ENCODE measurements at places on chromosomes 1 and 21.
A peak's percentile ranks its signal among the peaks of the same experiment; 100 is the strongest.

DNA sequence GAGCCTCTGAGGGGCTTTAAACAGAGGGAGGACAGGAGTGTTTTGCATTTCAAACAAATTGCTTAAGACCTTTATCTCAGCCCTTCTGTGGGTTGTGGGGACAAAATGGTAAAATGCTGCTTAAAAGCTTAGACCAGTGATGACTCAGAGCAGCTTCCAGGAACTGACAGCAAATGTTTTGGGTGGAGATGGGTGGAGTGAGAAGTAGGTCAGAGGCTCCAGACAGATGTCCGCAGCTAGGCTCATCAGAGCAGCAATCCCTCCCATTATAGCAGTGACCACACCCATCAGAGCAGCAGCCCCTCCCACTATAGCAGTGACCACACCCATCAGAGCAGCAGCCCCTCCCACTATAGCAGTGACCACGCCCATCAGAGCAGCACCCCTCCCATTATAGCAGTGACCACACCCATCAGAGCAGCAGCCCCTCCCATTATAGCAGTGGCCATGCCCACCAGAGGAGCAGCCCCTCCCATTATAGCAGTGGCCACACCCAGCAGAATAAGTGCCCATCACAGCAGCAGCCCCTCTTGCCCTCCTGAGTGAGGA is 532.2 kb downstream of the MATN1 start:
- DNase-seq: no peak

DNA sequence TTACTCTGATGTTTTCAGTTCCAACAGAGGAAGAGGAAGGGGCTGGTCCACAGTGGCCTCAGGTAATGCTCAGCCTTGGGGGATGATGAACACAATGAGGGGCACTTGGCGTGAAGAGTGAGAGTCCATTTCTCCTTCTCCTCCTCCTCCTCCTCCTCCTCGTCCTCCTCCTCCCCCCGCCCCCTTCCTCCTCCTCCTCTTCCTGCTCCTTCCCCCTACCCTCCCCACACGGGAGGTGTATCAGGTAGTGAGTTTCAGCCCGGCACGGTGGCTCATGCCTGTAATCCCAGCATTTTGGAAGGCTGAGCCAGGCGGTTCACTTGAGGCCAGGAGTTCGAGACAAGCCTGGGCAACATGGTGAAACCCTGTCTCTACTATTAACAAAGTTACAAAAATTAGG is 17.3 kb upstream of the GPR157 start:
- no peak for DNase-seq

- DNase-seq: no peak
Measured at GRCh38 chr21:15667819-15668218, 62.0 kb upstream of the USP25 start.

GRCh38 chr1:113670650-113671049 is 88.6 kb downstream of the PHTF1 start:
- no peak for DNase-seq

DNA sequence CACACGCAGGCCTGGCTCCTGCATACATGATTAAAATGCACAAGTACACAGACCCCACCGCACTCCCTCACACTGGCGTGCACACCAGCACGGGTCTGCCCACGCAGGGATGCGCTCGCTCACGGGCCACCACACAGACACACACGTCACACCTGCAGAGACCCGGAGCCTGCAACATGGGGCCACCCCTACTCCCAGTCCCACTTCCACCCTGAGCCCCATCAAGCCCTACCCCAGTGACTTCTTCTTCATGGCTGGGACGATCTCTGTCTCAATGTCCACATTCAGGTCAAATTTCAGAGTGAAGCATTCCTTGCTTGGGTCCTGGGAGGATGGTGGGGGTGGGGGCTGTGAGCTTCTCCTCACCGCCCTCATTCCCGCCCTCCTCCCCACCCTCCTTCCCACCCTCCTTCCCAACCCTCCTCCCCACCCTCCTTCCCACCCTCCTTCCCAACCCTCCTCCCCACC is 8.9 kb upstream of the TNFRSF25 start:
- no peak for DNase-seq

DNA sequence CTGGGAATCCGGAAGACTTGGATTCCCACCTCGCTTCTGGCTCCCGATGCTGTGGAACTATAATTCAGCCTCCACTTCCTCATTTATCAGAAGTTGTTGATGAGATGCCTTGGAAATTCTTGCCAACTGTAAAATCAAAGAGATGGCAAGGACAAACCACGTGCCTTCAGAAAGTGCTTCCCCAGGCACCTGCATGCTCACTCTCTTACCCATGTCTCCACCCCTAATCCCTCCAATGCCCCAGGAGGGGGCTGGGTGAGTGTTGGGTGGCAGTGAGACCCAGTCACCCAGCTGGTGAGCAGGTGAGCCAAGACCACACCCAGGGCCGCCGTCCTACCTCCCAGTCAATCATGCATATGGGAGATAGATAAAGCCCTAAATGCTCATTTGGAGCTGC is 160.8 kb downstream of the PSMG1 start:
- DNase-seq: no peak

- no peak for DNase-seq
Measured at GRCh38 chr1:232893481-232894313, 56.7 kb upstream of the NTPCR start.

DNA sequence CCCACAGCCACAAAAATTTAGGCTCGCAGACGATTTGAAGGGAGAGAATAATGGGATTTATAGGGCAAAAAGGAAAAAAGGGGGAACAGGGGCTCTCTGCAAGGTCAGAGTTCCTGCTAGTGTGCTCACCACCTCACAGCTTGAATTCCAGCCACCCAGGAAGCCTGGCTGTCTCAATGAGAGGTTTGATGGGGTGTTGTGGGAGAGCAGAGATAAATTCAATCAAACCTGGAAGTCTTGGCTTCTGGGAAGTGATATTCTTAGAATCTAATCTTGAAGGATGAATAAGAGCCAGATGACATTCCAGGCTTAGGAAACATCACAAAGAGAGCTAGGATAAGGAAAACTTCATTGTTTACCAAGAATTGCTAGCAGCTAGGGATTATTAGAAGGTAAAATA is 47.4 kb upstream of the C21orf91 start:
- no peak for DNase-seq

DNA sequence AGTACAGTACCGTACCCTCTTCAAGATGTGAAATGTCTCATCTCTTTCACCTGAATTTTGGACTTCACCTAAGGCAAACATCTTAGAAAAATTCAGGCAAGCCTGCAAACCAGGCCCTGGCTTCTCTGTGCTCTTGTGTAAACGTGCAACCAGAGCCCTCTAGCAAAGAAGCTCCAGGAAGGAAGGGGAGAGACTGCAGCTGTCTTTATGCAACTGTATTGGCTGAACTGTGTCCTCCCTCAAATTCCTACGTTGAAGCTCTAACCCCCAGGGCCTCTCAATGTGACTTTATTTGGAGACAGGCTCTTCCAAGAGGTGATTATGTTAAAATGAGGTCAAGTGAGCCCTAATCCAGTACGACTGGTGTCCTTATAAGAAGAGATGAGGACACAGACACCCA is 60.3 kb downstream of the SLC45A1 start:
- no peak for DNase-seq

- DNase-seq: no peak
Measured at GRCh38 chr1:202942426-202942825, 15.4 kb upstream of the KLHL12 start.

- DNase-seq: no peak
Measured at GRCh38 chr1:117127795-117128194, 6.2 kb upstream of the TRIM45 start.

- DNase-seq: no peak
Measured at GRCh38 chr1:224266915-224267856, 62.8 kb downstream of the NVL start.

DNA sequence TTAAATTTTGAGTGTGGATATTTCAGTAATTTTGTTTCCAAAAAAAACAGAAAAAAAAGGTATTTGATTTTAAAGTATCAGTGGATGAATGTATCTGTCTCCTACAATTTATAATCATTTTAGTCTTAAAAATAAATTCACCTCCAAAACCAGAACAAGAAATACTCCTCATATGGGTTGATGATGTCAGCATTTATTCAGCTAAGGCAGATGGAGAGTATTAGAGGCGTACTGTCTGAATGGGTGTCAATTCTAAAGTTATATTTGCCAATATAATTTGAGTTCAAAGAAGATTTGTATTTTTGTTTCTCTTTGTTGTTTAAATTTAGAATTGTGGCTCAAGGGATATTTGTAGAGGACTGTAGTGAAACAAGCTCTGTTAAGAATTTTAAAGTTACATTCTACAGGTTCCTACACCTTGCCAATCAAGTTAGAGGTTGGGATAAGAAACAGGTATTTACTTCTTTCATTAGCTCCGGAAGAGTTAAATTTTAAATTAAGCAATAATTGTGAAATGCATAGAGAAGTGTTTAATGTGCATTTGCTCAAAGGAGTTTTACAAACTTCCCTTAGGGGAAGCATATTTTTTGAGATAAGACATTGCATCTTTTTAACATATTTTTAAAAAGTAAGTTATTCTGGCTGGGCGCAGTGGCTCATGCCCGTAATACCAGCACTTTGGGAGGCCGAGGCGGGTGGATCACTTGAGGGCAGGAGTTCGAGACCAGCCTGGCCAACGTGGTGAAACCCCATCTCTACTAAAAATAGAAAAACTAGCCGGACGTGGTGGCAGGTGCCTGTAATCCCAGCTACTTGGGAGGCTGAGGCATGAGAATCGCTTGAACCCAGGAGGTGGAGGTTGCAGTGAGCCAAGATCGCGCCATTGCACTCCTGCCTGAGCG is 1.2 kb downstream of the PLA2G4A start:
- no peak for DNase-seq

- no peak for DNase-seq
Measured at GRCh38 chr21:16775076-16775475, 737.8 kb upstream of the CXADR start.

DNA sequence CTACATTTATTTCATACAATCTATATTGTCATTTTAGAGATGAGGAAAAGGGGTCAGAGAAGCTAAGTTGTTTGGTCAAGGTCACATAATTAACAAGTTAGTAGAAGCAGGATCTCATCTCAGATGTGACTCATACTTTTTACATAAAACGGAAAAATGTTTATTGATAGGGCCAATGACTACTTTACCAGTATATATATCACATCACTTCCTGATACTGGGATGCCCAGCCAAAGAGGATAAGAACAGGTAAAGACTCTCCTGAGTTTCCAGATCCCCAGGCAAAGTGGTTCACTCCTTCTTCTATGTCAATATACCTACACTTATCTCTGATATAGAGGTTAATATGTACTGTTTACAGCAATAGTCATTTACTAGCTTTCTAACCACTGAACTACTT is 21.0 kb downstream of the YIPF1 start:
- no peak for DNase-seq

GRCh38 chr1:151945725-151946722 is 36.7 kb upstream of the THEM4 start:
- peak; percentile 41 for DNase-seq

GRCh38 chr1:248807067-248807737 is 18.5 kb downstream of the SH3BP5L start:
- DNase-seq: no peak

- DNase-seq: no peak
Measured at GRCh38 chr1:93631626-93632365, 49.8 kb downstream of the BCAR3 start.

- DNase-seq: no peak
Measured at GRCh38 chr1:50975436-50975835, 5.4 kb downstream of the CDKN2C start.

DNA sequence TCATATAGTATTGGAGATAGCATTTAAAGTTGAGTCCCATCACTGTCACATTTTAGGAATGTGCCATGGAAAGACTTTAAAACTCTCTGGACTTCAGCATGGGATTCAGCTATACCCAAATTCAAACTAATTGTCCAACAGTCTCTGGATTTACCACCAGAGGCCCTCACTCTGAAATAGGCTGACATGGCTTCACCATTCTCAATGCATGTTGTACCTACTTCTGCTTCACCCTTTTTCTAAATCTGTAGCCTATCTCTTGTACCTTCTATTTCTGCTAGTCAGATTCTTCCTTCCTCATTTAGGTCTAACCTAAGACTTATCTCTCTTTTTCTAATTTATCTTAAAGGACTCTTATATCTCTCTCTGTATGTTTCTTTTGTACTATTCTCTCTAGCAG is 512.7 kb upstream of the ZRANB2 start:
- DNase-seq: no peak

GRCh38 chr1:2848006-2848670 is 46.6 kb upstream of the TTC34 start:
- no peak for DNase-seq

GRCh38 chr1:15714406-15715136 is 21.5 kb upstream of the SLC25A34 start:
- DNase-seq: no peak

GRCh38 chr21:15895142-15896106 is 165.6 kb downstream of the USP25 start:
- DNase-seq: no peak

DNA sequence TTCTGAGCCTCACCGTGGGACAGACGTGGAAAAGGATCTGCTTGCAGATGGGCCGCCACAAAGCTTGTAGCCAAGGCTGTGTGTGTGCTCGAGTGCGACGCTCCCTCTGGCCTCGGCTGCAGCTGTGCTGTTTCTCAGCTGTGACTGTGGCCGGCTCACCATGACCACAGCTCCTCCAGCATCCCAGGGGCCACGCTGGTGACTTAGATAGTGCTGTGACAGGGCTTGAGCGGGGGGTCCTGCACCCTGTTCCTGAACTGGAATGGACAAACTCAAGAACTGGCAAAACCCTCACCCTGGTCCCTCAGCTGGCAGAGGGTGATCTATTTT is 17.4 kb upstream of the ACTRT2 start:
- no peak for DNase-seq

DNA sequence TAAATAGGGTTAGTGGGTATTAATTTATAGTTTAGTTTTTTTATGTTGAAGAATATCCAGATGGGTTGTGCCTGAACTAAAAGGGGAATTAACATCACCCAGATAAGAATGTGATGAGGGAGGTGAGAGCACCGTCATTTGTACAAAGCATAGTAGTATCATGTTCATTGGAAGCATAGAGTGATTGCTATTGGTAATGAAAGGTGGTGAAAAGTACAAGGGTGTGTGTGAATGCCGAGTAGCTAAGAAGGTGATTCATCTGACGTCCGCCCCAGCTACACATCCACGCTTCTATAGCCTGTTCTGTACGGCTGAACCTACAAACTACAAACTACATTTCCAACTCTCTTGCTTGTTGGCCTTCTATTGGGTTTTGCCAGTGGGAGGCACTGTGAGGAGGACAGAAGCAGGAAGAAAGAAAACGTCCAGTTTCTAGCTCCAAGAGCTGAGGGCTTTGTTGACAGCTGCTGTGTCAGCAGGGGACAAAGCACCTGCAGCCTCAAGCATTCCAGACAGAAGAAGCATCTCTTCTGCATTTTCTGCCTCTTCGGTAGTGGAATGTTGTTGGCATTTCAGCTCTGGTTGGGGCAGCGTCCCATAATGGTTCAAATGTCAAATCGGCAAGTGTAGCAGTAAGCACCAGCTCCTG is 404.8 kb downstream of the KCTD3 start:
- DNase-seq: no peak

Data from HuH-7.5 (cell line).